Activated CD8-positive, alpha-beta T cell treated with anti-CD3 and anti-CD28 coated beads, Interleukin-2, amount 10 ng/mL, durations not matched to agents 7 days and 5 days (primary cell): ENCODE measurements at places on chromosomes 1 and 21. TPM values are rescaled to one million over a fixed set of nuclear protein-coding genes. Genes with fewer than 3 reads are reported as not detected.

Gene PTGS2
- total RNA-seq, result not detected

DNA sequence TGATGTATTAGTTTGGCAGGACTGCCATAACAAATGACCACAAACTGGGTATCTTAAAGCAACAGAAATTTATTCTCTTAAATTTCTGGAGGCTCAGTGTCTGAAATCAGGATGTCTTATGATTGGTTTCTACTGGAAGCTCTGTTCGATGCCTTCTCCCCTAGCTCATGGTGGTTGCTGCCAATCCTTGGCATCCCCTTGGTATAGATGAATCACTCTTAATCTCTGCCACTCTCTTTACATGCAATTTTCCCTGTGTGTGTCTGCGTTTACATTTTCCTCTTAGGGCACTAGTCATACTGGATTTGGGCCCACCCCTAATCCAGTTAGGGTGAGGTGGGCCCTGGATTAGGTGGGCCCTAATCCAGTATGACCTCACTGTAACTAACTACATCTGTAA, 54.7 kb upstream of the MPC2 start:
- peaks cover 11% of the 10 kb centered on the region for H3K36me3 ChIP-seq
- H3K27ac ChIP-seq, result no peak overlapping the region
- no peak overlapping the region for H3K4me3 ChIP-seq
- no peak for DNase-seq
- no peaks in the 10 kb centered on the region for H3K4me1 ChIP-seq

- peaks cover 11% of the 10 kb centered on the region for H3K4me1 ChIP-seq
- DNase-seq, result no peak
- H3K36me3 ChIP-seq, result peaks cover 2% of the 10 kb centered on the region
- H3K27me3 ChIP-seq, result peaks cover 2% of the 10 kb centered on the region
- H3K4me3 ChIP-seq, result no peak overlapping the region
- no peak overlapping the region for H3K27ac ChIP-seq
These were observed 38.5 kb upstream of the LDLRAP1 start for GRCh38 chr1:25504706-25505595.

DNA sequence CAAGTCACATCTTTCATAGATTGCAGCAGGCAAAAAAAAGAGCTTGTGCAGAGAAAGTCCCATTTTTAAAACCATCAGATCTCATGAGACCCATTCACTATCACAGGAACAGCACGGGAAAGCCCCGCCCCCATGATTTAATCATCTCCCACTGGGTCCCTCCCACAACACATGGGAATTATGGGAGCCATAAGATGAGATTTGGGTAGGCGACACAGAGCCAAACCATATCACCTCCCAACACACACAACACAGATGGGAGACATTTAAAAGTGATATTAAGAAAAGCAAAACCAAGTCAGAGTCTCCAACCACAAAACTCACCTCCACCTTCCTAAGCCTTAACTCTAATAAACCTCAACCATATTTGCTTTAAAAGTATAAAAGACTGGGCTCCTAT, 61.5 kb upstream of the TIAM1 start:
- H3K4me1 ChIP-seq, result peaks cover 25% of the 10 kb centered on the region
- no peak for DNase-seq

- no peaks in the 10 kb centered on the region for H3K36me3 ChIP-seq
- no peaks in the 10 kb centered on the region for H3K27me3 ChIP-seq
- no peak for DNase-seq
- no peak overlapping the region for H3K4me3 ChIP-seq
- no peak overlapping the region for H3K27ac ChIP-seq
- H3K4me1 ChIP-seq, result no peaks in the 10 kb centered on the region
These were observed 25.4 kb downstream of the RIPK4 start for GRCh38 chr21:41741253-41742072.
